ENCODE measurements at places on chromosomes 13 and 19.

DNA sequence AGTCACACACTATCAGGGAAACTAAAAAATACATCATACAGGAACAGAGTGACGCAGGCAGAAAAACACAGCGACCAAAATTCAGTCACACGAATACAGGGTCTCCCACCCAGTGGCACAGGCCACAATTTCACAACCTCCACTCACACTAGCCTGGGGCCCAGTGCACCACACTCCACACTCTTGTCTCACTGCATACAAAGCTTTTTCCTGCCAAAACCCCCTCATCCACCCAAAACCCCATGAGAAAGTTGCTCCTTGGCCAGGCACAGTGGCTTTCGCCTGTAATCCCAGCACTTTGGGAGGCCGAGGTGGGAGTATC is 1.2 kb downstream of the S1PR5 start:
- no peak for DNase-seq

DNA sequence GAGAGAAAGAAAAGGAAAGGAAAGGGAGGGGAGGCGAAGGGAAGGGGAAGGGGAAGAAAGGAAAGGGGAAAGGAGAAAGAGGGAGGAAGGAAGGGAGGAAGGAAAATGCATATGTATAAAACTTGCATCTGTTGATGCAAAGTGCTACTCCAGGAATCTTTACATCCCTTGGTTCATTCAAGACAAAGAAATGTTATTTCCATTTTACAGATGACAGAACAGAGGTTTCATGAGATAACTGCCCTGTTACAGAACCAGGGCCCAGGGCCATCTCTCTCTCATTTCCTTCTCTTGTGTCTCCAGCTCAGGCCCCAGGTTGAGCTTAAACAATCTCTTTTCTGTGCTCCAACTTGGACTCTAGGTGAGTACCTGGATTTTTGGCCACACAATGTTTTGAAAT is 1.8 kb upstream of the SLC25A30 start:
- DNase-seq = no peak

- DNase-seq = no peak
Measured at GRCh38 chr13:88051746-88052482, 380.7 kb downstream of the SLITRK5 start.

DNA sequence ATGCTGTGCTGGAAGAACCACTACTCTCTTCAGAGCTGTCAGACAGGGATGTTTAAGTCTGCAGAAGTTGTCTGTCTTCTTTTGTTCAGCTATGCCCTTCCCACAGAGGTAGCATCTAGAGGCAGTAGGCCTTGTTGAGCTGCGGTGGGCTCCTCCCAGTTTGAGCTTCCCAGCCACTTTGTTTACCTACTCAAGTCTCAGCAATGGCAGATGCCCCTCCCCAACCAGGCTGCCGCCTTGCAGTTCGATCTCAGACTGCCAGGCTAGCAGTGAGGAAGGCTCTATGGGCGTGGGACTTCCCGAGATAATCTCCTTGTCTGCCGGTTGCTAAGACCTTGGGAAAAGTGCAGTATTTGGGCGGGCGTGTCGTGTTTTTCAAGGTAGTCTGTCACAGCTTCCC is 42.1 kb upstream of the UQCRFS1 start:
- no peak for DNase-seq

GRCh38 chr19:38784224-38784623 is 4.8 kb upstream of the LGALS7B start:
- DNase-seq = no peak

GRCh38 chr13:94886191-94886590 is 173.8 kb upstream of the SOX21 start:
- no peak for DNase-seq

DNA sequence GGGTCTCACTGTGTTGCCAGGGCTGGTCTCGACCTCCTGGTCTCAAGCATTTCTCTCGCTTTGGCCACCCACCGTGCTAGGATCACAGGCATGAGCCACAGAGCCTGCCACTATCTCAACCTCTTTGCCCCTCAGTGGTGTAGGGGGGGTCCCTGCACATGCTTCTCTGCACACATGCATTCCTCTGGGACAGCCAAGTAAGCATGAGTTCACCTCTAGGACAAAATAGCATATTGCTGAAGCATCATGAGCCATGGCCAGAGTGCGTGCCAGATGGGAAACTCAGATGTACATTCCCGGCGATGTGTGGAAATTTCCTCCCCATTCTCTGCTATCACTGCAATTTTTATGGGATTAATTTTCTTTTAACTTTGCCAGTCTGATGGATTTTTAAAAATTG is 23.1 kb downstream of the CHAF1A start:
- DNase-seq = no peak
